ENCODE measurements at places on chromosomes 12 and 14. TPM values are rescaled to one million over a fixed set of nuclear protein-coding genes. Genes with fewer than 3 reads are reported as not detected.

DNA sequence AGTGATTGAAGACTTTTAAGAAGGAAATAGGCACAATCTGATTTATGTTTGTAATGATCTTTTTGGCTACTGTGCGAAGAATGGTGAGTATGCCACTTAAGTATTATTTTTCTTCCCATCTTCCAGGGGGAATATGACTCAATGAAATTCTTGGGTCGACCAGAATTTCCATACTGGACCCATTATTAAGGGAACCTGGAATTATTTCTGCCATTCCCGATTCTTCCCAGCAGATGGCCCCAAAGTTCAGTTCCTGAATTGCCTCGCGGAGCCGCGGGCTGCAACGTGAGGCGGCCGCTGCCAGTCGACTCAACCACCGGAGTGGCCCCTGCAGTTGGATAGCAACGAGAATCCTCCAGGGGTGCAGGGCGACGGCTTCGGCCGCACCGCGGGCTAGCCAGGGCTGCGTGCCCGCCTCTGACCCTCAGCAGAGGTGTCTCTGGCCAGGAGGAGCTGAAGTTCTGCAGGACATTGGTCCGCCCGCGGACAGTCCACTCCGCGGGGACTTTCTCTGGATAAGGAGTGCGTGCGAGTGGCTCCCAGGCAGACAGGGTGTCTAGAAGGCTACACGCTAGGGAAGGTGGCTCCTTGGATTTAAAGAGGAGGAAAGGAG lies 628 bp upstream of the TSHR start:
- DNase-seq: no peak
- H3K36me3 ChIP-seq: no peaks in the 10 kb centered on the region
- peak overlapping the region; percentile 74 for H3K4me3 ChIP-seq
- peaks cover 3% of the 10 kb centered on the region for H3K4me1 ChIP-seq
- H3K27me3 ChIP-seq: peaks cover 8% of the 10 kb centered on the region

DNA sequence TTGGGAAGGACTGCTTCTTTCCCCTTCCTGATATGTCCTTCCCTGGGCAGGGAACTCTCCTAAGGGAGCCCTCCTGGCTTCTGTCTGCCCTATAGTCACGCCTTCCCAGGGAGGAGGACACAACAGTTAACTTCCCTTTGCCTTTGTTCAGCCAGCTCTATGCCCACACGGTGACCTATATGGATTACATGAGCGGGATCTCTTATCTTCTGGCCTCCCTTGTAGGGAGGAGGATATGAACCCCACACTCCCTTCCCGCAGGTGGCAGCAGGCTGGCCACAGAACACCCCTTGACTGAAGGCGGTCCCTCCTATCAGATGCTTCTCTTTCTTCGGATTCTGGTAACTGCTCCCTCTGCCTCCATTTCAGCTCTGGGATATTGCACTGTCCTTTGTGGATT lies 135.6 kb upstream of the MAX start:
- H3K27ac ChIP-seq: no peak overlapping the region
- peaks cover 19% of the 10 kb centered on the region for H3K4me1 ChIP-seq
- no peak overlapping the region for H3K4me3 ChIP-seq
- H3K36me3 ChIP-seq: no peaks in the 10 kb centered on the region
- no peak for DNase-seq

The GLTP gene
- 54.6 TPM for polyA plus RNA-seq

The KRT86 gene
- polyA plus RNA-seq: not detected

DNA sequence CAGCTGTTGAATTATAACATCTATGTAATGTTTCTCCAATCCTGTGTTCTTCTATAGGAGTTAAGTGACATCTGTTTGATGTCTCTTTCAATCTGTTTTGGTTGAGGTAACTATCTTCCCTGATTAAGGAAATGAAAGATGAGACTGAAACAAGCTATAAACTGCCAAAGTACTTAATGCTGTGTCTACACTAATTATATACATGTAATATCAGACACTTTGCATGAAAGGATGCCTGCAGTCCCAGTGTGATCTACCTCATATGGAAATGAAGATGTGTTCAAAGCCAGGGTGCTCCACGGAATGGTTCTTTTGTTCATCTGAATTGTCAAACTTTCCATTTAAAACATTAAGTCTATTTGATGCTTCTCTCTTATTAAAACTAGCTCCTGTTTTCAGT lies 958.3 kb downstream of the GALC start:
- H3K36me3 ChIP-seq: no peaks in the 10 kb centered on the region
- H3K27ac ChIP-seq: no peak overlapping the region
- no peaks in the 10 kb centered on the region for H3K27me3 ChIP-seq
- H3K4me3 ChIP-seq: no peak overlapping the region

Measured in keratinocyte (primary cell).